ENCODE measurements at places on chromosomes 12 and 14. TPM values are rescaled to one million over a fixed set of nuclear protein-coding genes. Genes with fewer than 3 reads are reported as not detected.

The SIX1 gene
- 8.8 TPM for total RNA-seq

The MYBPC1 gene
- not detected for total RNA-seq

The GLI1 gene
- 1.5 TPM for total RNA-seq

The PRORP gene
- 23.6 TPM for total RNA-seq

The B4GALNT3 gene
- not detected for total RNA-seq

The RPGRIP1 gene
- not detected for total RNA-seq

The KRT72 gene
- total RNA-seq: not detected

All from subcutaneous adipose tissue (tissue), 4 donors.